ENCODE measurements at places on chromosomes 6 and 20. TPM values are rescaled to one million over a fixed set of nuclear protein-coding genes. Genes with fewer than 3 reads are reported as not detected.

REM1 gene
- total RNA-seq: 2.3 TPM

SLC22A2 gene
- total RNA-seq: 1.4 TPM

COL19A1 gene
- total RNA-seq: 0.49 TPM

SRSF6 gene
- total RNA-seq: 151 TPM

SRSF12 gene
- 2.2 TPM for total RNA-seq

PRDM1 gene
- total RNA-seq: 16.9 TPM
